GM06990 (cell line): ENCODE measurements at places on chromosomes 11 and 22.

GRCh38 chr22:39253435-39254070 lies 8.8 kb upstream of the PDGFB start:
- DNase-seq: peak; percentile 62

GRCh38 chr22:32389685-32390084 lies 22.4 kb downstream of the RTCB start:
- no peak for DNase-seq

DNA sequence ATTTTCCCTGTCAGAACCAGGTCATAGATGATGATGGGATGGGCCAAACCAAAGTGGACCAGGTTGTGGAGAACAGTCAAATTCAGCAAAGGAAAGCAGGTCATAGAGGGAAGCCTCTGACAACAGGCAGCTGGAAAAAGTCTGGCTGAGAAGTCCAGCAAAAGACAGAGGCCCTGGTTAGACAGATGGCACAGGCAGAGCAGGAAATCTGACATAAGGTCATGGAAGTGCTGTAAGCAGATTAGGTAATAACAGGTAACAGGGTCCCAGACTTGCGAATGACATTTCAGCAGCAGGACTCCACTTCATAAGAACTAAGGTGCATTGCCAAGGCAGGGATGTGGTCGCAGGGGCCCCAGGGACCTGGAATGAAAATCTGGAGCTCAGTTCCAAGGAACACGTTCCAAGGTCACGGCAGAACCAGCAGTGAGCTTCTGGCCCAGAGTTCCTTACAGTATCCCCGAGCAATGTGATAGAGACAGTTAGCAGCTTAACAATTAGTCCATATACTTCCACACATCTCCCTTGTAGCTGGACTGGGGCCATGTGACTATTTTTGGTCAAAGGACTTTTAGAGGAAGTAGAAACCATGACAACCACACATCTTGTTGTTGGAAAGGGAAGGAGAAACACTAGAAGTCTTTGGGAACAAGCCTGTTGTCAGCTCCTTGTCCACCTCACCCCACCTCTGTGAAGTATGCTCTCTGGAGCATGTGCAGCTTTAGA lies 75.4 kb downstream of the ME3 start:
- DNase-seq: no peak

DNA sequence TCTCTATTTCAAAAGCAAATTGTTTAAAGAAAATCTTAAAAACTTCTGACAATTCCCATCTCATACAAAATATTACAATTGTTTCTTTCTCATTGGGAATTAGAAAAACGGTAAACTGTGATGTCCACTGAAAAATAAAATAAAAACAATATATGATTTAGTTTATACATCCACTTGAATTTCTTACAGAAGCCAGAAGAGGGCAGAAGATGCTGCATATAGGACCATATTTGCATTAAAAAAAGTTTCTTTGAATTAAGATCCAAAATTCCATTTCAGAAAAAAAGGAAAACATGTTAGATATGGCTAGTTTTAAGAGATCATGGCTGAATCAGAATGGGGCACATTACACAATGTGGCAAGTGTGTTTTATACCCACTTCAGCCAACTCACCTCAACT lies 39.3 kb upstream of the LRRC4C start:
- DNase-seq: no peak

DNA sequence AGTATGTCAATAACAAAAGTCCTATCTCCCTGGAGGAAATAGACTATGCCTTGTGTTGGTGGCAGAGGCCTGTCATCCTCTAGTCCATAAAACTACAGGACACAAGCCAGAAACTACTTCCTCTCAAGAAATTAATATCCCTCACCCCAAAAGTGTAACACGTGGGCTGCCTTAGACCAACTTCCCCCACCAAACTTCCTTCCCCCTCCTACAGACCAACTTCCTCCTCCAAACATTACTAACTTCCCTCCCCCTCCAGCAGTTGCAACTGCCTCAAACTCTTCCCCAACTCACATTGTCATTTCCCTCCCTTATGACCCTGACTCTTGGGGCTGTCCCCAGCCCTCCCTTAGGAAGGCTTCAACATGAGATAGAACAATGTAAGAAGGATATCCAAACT lies 6.3 kb downstream of the OR52K2 start:
- DNase-seq: no peak

DNA sequence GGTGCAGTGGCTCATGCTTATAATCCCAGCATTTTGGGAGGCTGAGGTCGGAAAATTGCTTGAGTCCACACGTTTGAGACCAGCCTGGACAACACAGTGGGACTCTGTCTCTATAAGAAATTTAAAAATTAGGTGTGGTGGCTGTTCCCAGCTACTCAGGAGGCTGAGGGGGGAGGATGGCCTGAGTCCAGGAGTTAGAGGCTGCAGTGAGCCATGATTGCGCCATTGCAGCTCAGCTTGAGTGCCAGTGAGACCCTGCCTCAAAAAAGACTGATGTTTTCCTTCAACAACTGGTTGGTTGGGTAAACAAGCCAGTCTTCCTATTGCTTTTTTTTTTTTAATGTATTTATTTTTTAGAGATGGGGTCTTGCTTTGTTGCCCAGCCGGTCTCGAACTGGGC lies 9.2 kb downstream of the XBP1 start:
- DNase-seq: no peak

- no peak for DNase-seq
Observed at GRCh38 chr11:100932474-100933100, 197.0 kb downstream of the PGR start.

DNA sequence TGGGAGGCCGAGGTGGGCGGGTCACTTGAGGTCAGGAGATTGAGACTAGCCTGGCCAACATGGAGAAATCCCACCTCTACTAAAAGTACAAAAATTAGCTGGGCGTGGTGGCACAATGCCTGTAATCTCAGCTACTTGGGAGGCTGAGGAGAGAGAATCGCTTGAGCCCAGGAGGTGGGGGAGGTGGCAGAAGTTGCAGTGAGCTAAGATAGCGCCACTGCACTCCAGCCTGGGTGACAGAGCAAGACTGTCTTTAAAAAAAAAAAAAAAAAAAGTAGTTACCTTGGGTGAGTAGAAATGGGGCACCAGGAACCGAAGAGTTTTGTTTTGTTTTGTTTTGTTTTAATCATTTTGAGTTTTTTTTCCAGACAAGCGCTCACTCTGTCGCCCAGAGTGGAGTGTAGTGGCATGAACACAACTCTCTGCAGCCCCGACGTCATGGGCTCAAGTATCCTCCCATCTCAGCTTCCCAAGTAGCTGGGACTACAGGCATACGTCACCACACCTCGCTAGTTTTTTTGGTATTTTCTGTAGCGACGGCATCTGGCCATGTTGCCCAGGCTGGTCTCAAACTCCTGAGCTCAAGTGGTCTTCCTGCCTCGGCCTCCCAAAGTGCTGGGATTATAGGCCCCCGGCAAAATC lies 15.8 kb downstream of the THAP12 start:
- DNase-seq: no peak

- no peak for DNase-seq
Observed at GRCh38 chr11:29333993-29334775, 682.6 kb downstream of the KCNA4 start.

DNA sequence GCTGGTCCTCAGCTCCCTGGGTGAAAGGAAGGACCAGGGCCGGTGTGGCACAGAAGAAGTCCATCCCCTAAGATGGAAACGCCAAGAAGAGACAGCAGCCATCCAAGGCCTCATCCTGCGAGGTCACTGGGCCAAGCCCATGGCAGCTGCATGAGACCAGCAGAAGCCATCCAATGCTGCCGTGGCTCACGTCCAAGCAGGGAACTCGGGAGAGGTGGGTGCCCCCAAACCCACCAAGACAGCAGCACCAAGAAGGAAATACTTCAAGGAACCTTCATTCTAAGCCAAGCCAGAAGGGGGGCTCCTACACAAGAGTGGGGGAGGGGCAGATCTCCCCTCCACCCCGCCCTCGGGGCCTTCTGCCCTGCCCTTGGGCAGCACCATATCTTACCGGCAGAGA lies 49.6 kb downstream of the IGSF9B start:
- no peak for DNase-seq

DNA sequence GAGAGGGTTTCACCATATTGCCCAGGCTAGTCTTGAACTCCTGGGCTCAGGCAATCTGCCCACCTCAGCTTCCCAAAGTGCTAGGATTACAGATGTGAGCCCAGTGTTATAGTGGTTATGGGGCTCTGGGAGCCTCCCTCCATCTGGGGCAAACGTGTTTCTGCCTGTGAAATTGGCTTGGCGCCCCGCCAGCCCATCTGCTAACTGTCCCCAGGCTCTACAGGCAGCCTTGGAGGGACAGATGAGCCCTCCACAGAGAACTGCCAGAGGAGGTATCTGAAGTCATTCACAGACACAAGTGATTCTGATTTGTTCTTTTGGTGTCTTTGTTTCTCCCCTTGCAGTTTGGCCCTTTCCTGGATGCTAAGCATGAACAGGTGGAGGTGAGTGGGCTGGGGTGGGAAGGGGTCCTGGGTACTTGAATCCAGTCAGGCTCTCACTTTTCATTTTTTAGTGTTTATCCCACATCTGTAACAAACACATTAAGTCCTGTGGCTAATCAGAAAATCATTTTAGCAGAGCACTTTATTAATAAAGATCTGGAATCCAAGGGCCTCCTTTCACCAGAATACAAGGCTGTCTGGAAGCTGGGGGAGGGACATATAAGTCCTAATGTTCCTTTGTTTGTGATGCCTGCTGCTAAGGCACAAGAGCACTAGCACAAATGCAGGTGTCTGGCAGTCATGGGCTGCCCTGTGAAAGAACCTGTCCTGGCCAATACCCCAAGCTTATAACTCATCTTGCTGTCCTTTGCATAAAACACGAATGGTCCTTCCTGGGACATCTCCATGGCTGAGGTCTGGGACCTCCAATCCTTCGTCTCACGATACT lies 25.7 kb upstream of the CDC42EP2 start:
- DNase-seq: no peak

GRCh38 chr22:20243537-20244249 lies 24.4 kb downstream of the RTN4R start:
- no peak for DNase-seq

DNA sequence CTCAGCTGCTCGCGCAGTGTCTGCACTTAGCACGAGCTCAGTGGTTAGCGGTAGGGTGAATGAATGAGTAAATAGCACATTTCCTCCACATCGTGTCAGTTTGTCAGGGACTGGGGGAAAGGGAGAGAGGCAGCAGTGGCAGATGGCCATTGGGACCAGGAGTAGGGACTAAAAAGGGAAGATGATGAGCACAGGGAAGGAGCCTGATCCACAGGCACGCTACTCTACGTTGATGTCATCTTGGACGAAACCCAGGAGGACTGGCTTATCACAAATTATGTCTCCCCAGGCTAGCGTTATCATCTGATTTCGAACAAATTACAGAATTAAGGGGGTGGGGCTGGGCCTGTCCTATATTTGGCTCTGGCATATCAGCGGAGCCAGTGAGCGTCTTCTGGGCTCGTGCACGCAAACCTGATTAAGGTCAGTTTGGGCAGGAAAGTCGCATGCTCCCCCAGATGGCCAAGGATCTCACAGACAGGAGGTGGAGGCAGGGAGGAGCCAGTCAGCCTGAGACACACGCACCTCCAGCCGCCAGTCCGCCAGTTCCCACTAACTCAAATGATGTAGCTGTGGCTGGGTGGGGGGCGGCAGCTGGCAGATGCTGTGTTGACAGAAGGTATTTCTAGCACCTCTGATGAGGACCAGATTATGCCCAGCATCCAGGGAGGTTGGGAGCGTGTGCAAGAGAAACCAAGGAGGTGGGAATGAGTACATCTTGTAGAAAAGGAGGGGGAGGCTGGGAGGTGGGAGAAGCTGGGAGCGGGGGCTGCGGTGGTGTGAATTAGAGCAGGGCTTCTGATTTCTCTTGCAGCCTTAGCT lies 97.4 kb upstream of the PRDM11 start:
- DNase-seq: no peak

DNA sequence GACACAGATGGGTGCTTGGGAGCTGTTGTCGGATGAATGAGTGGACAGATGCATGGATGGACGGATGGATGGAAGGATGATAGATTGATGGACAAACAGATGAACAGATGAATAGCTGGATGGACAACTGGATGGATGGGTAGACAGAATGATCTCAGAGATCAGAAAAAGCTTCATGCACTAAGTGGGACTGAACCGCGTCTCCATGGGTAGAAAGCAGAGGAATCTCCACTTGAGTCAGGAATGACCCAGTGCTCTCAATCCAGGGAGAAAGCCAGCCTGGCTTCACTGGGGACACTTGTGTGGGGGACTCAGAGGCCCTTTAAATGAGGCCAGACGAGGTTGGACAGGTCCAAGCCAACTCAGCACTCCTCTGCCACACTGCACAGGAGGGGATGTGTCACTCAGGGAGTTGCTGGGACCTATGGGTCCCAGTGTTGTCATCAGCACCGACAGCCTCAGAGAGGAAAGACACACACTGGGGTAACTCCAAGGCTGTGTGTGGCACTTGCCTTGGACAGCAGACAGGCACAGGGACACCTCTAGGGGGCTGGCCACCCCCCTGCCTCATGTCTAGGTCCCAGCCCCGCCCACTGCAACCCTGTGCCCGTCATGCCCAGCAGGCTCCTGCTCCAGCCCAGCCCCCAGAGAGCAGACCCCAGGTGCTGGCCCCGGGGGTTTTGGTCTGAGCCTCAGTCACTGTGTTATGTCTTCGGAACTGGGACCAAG lies 5.6 kb downstream of the IGLL5 start:
- no peak for DNase-seq

- no peak for DNase-seq
Observed at GRCh38 chr22:46162285-46162684, 12.0 kb downstream of the PPARA start.

GRCh38 chr22:26617271-26618199 lies at the start of gene CRYBB1:
TSS of gene CRYBB1 (minus strand) at chr22:26618027. CDS start at chr22:26616319, 1,708 bp downstream.
- no peak for DNase-seq

DNA sequence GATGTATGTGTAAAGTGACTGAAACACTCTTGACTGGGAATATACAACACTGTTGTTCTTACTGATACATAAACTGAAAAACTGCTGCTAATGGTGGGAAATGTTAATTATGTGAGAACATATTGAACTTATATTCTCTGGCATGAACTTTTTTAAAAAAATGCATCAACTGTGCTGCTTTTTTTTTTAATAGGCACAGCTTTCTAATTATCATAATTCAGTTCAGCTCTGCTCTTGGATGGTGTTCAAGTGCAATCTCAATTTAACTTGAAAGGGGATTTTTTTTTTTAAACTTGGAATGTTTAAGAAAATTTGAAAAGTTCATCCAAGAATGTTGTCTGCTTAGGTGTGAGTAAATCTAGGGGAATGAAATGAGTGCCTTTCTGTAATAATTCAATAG lies 5.2 kb downstream of the TEAD1 start:
- no peak for DNase-seq

DNA sequence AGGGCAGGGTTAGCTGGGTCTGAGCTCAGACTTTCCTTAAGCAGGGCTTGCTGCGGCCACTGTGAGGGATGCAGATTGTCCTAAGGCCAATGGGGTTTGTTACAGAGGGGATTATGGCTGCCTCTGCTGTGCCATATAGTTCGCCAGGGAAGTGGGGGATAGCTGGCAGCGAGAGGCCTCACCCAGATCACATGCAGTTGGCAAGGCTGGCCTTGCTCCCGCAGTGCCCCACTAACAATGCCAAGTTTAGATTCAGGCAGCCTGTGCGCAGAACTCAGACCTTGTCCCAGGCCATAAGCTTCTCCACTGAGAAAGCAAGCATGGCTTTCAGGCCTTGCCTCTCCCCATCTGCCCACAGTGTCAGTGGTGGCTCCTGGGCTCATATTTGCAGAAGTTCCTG lies 4.7 kb upstream of the APOL2 start:
- no peak for DNase-seq

- no peak for DNase-seq
Observed at GRCh38 chr22:46018859-46019258, 41.9 kb upstream of the WNT7B start.

GRCh38 chr11:100970283-100971164 lies 159.1 kb downstream of the PGR start:
- DNase-seq: no peak

- no peak for DNase-seq
Observed at GRCh38 chr11:77094841-77095365, 7.7 kb upstream of the OMP start.
